ENCODE measurements at places on chromosomes 12 and 14.
A peak's percentile ranks its signal among the peaks of the same experiment; 100 is the strongest.

- no peak for DNase-seq
Observed at GRCh38 chr14:56821177-56821576, 10.9 kb upstream of the OTX2 start.

DNA sequence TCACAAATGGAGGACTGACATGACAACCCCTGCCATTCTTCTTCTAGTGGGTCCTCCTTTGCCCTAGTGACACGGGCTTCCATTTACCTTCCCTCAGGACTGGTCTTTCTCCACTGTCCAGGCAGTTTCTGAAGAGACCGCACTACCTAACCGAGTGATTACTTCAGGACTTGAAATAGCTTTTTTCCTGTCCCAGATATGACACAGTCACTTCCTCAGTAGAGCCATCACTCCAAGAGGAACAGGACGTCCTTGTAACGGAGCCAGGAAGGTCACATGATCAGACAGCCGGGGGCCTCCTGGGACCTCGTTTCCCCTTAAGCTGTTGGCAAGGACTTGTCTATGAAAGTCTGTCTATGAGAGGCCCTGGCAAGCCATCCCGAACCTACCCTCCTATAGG is 62.3 kb downstream of the FOS start:
- no peak for DNase-seq

- no peak for DNase-seq
Observed at GRCh38 chr12:124140944-124141486, 153.9 kb upstream of the RFLNA start.

- peak; percentile 66 for DNase-seq
Observed at GRCh38 chr12:51980051-51980808, 26.5 kb upstream of the TAMALIN start.

GRCh38 chr12:4153343-4153892 is 120.1 kb upstream of the CCND2 start:
- peak; percentile 46 for DNase-seq

DNA sequence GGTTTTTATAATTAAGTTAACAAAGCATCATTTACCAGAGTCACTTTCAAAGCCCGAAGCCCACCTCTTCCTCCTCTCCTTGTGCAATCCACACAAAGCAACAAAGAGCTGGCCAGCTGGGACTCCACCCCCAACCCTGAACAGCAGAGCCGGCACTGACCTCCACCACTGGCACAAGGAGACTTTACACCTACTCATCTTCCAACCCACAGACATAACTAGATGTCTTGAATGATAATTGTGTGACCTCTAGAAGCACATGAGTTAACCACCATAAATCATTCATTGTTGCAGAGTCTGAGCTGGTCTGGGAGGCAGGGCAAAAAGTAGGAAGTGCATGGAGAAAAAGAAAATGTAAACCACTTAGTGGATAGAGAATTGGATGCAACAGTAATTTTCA is 72.2 kb downstream of the ST8SIA1 start:
- no peak for DNase-seq

- DNase-seq: no peak
Observed at GRCh38 chr14:54760866-54761575, 141.6 kb downstream of the GCH1 start.

Data from GM12892 (cell line).